CD4-positive, alpha-beta memory T cell (primary cell): ENCODE measurements at places on chromosomes 12 and 14.

- DNase-seq = no peak
Measured at GRCh38 chr12:2689393-2689792, 105.4 kb upstream of the FKBP4 start.

GRCh38 chr12:40032433-40033241 is 73.2 kb downstream of the SLC2A13 start:
- DNase-seq = no peak

GRCh38 chr14:102315121-102315520 is 4.4 kb upstream of the ZNF839 start:
- DNase-seq = no peak

DNA sequence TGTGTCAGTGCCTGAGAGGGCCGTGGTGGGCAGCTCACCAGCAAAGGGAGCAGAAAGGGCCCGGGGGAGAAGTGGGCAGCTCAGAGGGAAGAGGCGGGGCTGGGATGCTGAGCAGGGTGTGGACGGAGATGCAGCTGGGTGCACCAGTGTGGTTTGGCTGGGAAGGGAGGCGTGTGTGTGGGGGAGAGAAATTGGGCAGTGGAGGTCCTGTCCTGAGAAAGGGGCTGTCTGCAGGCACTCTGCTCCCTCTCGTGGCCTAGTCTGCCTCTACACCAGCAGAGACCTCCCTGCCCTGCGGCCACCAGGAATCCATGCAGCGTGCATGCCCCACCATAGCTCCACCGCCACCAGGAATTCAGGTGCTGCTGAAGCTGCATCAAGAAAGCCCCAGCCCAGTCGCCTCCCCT is 6.4 kb downstream of the TMEM121 start:
- DNase-seq = no peak

GRCh38 chr12:101127521-101128219 is 82.4 kb downstream of the SLC5A8 start:
- no peak for DNase-seq

DNA sequence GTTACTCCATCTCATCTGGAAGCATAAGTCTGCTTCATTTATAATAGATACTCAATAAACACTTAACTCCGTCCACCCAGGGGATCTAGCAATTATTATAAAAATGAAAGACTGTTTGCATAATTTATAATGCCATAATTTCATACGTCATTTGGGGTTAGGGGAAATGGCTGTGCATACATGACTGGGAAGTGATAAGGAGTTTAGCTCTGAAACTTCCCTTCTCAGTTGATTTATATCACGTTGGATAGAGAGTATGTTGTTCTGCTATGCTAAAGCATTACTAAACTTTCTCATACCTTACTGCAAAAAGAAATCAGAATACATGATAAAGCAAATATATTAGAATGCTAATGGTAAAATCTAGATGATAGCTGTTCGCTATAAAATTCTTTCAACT is 90.4 kb upstream of the DYNC1H1 start:
- no peak for DNase-seq

DNA sequence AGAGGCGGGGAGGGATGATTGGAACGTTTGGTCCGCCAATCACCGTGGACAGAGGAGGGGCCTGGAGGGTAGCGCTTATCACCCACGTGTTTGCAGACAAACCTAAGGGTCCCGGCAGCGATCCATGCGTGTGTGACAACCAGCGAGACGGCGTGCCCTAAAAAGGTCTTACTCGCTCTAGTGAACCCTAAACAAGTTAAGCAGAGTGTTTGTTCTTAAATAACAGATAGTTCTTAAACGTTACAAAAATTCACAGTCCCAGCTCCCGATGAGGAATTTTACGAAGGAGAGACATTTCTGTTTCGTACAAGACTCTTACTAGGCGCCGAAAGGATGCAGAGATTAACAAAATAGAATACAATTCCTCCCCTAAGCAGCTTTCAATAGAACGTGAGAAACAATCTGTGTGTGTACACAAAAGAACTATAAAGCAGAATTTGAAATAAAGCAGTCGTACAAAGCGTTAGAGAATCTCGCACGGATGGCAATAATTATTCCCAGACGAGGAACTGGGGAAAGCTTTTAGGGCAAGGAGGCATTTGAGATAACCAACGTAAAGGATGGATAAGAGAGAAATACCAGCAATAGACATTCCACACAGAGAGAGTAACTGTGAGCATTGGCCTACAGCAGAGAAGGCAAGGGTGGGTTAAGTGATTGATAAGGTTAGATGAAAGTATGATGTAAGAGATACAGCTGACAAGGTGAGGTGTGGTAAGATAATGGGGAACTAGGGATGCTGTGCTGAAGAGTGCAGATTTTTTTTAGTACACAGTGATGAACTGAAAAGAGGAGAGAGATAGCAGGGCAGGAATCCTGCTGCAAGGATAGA is 831 bp upstream of the RPS6KA5 start:
- DNase-seq = no peak

DNA sequence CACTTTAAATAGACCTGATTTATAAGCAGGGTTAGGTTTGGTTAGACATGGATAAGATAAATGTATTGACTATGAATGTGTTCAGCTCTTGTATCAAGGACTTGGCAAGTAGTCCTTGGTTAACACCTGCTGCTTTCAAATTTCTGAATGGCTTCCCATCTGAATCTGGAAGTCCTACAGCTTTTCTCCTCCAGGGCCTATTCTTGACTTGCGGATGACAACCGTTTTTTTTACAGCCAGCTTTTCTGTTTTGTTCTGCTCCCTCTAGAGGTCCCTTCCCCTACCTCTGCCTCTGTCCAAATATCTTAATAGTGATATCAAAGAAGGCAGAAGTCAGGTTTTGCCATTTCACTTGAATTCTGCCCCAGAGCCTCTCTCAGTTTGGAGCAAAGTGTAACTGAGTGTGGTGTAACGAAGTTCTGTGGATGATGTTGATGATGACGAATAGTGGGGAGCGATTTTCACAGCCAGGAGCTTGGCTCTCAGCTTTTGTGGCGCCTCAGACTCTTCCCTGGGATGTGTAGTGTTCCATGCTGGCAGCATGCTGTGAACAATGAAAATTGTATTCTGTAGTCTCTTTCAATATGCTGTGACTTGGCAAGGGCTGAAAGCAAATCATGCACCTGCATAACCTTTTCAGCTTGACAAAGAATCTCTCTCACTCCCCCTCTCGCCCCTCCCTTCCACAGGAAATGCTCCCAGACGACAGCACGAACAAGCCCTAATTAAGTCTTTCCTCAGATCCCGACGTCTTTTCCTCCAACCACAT is 5.0 kb upstream of the SLC4A8 start:
- DNase-seq = no peak

DNA sequence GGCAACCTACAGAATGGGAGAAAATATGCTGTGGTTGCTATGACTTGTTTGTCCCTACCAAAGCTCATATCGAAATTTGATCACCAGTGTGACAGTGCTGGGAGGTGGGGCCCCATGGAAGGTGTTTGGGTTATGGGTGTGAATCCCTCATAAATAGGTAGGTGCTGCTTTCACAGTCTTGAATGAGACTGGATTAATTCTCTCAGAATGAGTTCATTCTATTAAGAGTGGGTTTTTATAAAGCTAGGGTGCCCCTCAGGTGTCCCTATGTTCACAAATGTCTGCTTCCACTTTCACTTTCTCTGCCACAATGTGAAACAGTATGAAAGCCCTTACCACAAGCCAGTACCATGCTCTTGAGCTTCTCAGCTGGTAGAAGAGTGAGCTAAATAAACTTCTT is 133.5 kb downstream of the CPNE8 start:
- DNase-seq = peak; percentile 9

DNA sequence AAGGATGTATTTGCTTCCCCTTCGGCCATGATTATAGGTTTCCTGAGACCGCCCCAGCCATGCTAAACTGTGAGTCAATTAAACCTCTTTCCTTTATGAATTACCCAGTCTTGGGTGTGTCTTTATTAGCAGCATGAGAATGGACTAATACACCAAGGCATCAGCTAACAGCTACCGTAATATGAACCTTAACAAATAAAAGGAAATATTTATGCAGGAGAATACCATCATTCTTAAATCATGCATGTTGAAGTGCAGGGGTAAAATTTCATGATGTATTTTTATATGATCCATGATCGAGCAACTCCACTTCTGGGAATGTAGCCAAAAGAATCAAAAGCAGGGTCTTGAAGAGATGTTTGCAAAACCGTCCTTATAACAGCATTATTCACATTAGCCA is 379.0 kb downstream of the NPAS3 start:
- DNase-seq = no peak

- no peak for DNase-seq
Measured at GRCh38 chr14:56147986-56148901, 30.0 kb downstream of the PELI2 start.

DNA sequence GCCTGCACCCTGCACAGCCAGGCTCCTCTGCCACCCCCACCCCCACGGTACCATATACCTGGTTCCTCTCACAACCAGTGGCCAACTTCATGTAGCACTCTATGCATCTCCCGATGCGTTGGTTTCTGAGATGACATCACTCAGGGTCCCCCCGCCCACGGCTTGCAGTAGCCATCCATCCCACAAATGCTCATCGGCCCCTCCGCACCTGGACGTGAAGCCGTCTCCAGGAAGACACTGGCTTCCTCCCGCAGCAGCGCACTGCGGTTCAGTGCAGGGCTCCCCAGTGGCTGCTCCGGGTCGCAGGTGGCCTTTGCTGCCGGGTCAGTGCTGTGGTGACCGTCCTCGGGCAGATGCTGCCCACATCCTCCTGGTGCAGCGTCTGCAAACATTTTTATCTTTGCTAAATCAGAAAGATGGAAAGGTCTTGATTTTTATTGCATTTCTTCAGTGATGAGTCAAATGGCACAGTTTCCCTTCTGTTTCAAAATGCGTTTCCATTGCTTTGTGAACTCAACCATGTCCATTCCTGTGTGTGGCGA is 27.5 kb upstream of the MMP17 start:
- no peak for DNase-seq

- DNase-seq = no peak
Measured at GRCh38 chr14:24721775-24722174, 87.8 kb upstream of the GZMB start.

DNA sequence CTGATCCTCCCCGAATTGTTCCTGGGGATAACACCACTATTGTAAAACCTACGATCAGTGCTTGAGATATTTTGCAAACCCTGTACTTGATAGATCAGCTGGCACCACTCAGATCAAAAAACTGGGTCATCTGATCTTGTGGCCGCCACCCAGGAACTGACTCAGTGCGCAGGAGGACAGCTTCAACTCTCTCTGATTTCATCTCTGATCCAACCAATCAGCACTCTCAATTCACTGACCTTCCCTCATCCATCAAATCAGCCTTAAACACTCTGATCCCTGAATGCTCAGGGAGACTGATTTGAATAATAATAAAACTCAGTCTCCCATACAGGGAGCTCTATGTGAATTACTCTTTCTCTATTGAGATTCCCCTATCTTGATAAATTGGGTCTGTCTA is 4.2 kb upstream of the XPOT start:
- peak; percentile 47 for DNase-seq

DNA sequence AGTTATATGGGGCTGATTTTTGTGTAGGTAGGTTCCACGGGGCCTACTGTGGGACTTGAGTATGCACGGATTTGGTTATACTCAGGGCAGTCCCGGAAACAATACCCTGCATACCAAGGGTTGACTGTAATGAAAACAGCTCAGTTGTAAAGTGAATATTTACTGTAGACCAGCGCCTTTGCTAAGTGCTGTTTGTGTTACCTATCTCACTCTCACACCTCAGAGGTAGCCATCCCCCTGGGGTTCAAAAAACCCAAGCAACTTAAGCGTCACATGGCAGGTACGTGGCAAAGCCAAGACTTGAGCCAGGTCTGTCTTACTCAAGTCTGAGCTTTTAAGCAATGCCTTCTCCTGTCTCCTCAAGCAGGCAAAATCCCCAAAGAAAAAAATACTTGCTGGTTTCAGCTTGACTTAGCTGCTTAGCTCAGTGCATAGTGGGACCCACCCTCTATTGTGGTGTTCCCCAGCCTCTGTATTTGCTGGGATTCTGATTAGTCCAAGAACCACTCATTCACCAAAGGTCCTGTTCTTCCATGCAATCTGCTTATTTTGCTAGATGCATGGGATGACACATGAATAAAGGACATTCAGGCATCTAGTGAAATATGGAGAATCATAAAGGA is 34.2 kb upstream of the STRN3 start:
- DNase-seq = no peak

DNA sequence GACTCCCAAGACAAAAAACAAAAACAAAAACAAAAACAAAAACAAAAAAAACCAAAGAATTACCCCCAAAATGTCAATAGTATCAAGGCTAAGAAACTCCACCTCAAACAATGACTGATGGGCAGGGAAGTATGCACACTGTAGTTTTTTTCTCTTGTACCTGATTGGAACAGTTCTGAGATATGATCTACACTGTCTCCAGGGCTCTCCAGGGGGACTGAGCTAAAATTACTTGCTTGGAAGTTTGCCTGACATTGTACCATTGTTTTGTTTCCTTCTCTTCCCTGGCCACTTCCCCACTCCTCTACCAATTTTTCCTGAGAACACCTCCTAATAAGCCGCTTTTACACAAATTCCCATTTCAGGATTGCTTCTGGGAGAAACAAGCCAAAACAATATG is 22.3 kb upstream of the CATSPERB start:
- no peak for DNase-seq

GRCh38 chr12:22893878-22894277 is 268.9 kb downstream of the ETNK1 start:
- no peak for DNase-seq

DNA sequence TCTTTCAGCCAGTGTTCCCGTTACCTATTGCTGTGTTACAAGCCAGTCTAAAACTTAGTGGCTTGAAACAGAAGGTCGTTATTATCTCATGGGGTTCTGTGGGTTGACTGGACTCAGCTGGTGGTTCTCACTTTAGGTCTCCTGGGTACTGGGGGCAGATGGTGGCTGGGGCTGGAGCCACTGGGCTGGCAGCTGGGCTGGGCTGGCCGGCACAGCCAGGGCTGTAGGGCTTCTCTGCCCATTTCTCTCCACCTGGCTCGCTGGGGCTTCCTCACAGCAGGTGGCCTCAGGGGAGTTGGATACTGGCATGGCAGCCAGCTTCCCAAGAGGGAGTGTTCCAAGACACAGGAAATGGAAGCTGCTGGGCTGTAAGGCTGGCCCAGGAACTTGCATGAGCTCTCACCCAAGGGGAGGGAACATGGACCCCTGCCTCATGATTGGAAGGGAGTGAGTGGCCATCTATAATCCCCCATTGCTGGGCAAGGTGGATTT is 27.0 kb downstream of the TUNAR start:
- no peak for DNase-seq

DNA sequence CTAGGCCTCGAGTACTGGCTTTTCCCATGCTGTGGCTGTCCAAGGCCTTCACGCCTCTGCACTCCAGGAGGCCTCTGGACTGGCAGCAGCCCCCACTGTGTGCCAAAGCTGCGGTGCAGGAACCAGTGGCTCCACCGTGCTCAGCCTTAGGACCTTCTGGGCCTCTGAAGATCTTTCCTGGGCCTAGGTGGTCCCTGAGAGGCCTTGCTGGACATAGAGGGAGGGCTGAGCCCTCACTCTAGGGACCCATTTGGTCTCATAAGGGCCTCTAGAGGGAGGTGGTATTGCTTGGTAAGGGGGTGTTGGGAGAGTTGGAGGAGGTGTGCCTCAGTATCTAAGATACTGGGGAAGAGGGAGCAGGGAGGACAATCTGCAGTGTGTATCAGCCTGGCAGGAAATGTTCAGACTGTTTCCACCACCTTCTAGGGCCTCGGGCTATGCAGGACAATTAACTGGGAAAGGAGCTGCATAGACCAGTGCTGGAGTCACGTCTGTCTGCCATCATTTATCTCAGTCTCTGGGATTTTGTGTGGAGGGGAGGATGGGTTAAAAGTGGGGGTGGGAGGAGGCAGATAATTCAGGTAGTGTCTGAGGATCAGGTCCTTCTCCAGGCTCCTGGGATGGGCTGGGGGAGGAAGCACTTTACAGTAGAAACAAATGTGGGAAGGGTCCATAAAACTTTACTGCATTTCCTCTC is 2.9 kb downstream of the HOXC5 start:
- DNase-seq = no peak
